IPS-NIHi11 (cell line): ENCODE measurements at places on chromosomes 6 and 20.
A peak's percentile ranks its signal among the peaks of the same experiment; 100 is the strongest.

- DNase-seq, result no peak
Observed at GRCh38 chr20:53795170-53795569, 201.5 kb upstream of the ZNF217 start.

- DNase-seq, result no peak
Observed at GRCh38 chr6:54111341-54112045, at the start of gene MLIP. Gene MLIP (plus strand): TSS chr6:54111443. CDS start chr6:54111480, 37 bp downstream.

DNA sequence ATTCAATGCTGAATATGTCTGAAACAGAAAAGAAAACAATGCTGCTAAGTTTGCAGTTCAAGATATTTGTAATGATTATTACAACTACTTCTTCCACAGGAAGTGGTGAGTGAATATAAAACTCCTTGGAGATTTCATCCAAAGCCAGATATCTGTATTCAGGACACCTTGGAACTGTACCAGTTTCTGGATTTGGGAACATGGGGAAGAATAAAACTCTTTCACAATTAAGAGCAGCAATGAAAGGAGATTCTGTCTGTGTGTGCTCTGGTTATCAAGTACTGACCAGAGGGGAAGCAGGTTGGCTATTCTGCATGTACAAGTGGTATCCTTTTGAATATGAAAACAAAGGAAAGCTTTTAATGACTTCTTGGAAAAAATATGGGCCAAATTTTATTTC lies 21.1 kb downstream of the ELOVL2 start:
- DNase-seq, result no peak

- no peak for DNase-seq
Observed at GRCh38 chr20:49762940-49763766, 49.5 kb upstream of the B4GALT5 start.

DNA sequence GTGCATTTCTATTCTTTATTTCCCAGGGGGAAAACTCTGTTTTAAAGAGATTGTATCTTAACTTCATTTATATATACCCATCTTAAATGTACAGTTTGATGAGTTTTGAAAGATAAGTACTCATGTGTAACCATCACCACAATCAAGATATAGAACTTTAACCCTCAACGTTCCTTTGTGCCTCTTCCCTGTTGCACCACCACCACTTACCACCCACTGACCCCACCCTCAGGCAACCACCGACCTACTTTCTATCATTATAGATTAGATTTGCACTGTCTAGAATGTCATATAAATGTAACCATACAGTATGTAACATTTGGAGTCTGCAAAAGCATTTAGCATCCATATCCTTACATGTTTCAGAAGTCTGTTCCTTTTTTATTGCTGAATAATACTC lies 121.0 kb downstream of the RTN4IP1 start:
- no peak for DNase-seq

DNA sequence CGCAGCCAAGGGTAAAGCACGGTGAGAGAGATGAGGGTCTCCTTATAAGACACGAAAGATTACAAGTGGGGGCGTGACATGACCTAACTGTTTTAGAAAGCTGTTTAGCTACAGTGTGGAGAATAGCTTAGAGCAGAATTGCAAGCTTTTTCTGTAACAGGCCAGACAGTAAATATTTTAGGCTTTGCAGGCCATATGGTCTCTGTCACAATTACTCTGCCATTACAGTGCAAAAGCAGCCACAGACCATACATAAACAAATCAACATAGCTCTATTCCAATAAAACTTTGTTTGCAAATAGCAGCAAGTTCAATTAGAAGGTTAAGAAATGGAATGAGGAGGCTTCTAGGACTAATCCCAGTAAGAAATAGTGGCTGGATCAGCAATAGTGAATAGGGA lies 16.8 kb downstream of the PGM3 start:
- no peak for DNase-seq

GRCh38 chr20:44908987-44909871 lies 631 bp upstream of the PABPC1L start:
- DNase-seq, result no peak

DNA sequence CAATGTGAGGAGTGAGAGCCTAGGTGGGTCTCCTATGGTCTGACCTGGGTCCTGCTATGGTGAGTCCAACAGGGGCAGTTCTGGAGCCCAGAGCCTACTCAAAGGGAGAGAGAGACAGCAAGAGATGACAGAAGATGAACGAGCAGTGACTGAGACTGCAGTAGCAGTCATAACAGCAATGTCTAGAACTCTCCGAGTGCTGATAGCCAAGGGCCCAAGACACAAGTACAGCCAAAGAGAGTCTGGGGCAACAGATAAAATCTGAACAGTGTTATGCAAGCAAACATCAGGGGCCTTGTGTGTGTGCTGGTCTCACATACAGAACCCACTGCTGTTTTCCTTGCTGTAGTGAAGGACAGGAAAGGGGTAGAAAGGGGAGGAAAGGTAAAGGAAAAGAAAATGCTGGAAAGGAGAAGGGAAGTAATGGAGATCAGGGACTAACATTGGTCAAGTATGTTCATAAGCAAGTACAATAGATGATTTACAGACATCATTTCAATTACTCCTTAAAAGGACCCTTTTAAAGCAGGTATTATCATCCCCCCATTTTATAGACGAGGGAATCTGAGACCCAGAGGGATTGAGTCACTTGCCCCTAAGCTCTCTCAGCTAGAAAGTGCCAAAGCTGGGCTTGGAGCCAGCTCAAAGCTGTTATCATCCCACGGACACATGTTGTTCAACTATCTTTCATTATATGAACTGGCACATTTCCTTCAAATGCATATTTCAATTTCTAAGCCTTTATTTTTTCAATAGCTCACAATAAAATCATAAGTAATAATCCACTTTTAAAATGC lies 182.3 kb upstream of the RAB32 start:
- DNase-seq, result no peak

GRCh38 chr6:62714112-62714511 lies 428.1 kb upstream of the KHDRBS2 start:
- DNase-seq, result peak; percentile 8

GRCh38 chr20:3000852-3001523 lies 42.4 kb upstream of the GNRH2 start:
- DNase-seq, result no peak

DNA sequence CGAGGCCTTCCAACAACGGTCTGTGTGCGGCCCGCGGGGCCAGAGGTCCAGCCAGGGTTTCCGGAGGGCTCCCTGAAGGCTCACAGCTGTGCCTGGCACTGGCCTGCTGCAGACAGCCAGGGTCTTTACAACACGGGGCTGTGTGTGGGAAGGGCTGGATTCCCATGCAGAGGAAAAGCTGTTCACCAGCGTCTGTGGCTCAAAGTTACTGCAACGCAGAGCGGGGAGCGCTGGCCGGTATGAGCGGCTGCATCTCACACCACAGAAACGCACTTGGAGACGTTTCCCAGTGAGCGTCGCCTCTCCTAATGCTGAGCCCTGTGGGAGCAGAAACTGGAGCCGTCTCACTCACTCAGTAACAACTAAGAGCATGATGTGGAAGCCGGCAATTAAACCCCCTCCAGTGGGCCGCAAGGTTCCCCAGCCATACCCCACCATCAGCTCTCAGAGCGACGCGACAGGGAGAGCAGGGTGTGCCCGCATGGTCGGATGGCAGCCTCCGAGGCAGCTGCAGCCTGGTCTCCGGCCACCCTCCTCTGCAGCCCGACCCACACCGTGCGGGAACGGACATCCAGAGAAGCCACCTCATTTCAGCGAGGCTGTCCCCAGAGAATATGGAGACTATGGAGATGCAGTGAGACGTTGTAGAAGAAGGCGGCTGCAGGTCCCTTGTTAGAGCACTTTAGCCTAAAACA lies 42.6 kb downstream of the DLL1 start:
- no peak for DNase-seq

- no peak for DNase-seq
Observed at GRCh38 chr6:12410946-12411345, 120.8 kb downstream of the EDN1 start.

GRCh38 chr20:23710771-23711170 lies 21.9 kb upstream of the CST4 start:
- no peak for DNase-seq

GRCh38 chr20:61765081-61765870 lies 300.4 kb downstream of the TAF4 start:
- no peak for DNase-seq

DNA sequence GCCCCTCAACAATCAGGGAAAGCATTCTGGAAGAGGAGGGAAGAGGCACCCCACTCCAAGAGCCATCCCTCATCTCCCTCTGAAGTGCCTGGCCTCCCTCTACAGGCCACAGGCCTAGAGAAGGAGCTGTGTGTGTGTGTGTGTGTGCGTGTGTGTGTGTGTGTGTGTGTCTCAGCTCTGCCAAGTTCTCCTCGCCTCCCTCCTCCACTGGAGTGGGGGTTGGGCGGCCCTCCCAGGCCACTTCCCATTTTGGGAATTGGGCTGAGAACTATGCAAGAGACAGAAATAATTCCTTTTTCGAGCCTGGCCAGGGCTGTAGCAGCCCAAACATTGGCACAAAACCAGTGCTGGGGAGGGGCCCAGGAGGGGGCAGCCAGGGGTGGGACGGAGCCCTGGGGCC lies 35.7 kb downstream of the KCNB1 start:
- peak; percentile 62 for DNase-seq

GRCh38 chr6:143126574-143126941 lies 65.9 kb downstream of the AIG1 start:
- DNase-seq, result no peak
